ENCODE measurements at places on chromosomes 5 and 9. TPM values are rescaled to one million over a fixed set of nuclear protein-coding genes. Genes with fewer than 3 reads are reported as not detected.

Gene TLE1
- 0.50 TPM for total RNA-seq

- no peak for DNase-seq
- H3K36me3 ChIP-seq: no peaks in the 10 kb centered on the region
- H3K4me1 ChIP-seq: no peaks in the 10 kb centered on the region
- no peak overlapping the region for H3K27ac ChIP-seq
Observed at GRCh38 chr9:17802249-17802857, 223.5 kb downstream of the SH3GL2 start.

DNA sequence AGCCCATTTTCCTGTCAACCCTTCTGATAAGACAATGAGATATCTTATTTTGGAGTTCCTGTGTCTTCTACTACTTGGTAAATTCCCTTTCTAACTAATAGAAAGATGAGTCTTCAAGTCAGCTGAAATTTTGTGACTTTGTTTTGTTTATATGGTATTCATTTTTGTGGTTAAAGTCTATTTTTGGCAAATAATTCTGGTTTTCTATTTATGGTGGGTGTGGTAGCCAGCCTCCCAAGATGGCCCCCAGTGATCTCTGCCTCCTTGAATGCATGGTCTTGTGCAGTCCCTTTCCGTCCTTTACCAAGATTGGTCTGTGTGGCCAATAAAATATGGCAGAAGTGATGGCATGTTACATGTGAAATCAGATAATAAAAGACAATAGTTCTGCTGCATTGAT, 91.5 kb downstream of the NR3C1 start:
- DNase-seq: no peak
- no peak overlapping the region for H3K4me3 ChIP-seq
- H3K4me1 ChIP-seq: peaks cover 12% of the 10 kb centered on the region
- peaks cover 66% of the 10 kb centered on the region for H3K36me3 ChIP-seq
- H3K27me3 ChIP-seq: no peaks in the 10 kb centered on the region
- H3K27ac ChIP-seq: no peak overlapping the region

GRCh38 chr5:173410459-173411233, 82.4 kb upstream of the STC2 start:
- no peak overlapping the region for H3K4me3 ChIP-seq
- no peaks in the 10 kb centered on the region for H3K4me1 ChIP-seq
- no peak overlapping the region for H3K27ac ChIP-seq
- H3K27me3 ChIP-seq: peaks cover 5% of the 10 kb centered on the region
- no peak for DNase-seq

DNA sequence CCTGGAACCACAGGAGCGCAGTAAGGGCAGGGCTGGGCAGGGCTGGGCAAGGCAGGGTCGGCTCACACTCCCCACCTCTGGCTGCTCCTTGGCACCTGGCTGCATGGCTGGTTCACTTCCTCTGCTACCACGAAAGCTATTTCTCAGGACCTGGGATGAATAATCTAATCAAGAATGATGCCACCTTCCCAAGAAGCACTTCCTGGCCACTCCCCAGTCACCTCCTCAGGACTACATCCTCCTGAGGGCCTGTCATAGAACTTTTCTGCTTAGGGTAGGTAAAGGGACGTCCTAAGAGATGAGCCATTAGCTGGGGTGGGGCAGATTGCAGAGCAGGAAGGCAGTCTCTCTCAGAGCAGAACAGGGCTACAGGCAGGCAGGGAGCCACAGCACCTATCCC, 288.2 kb upstream of the MAP3K1 start:
- no peaks in the 10 kb centered on the region for H3K4me1 ChIP-seq
- no peak for DNase-seq
- H3K27me3 ChIP-seq: no peaks in the 10 kb centered on the region
- no peaks in the 10 kb centered on the region for H3K36me3 ChIP-seq
- H3K27ac ChIP-seq: no peak overlapping the region
- no peak overlapping the region for H3K4me3 ChIP-seq

Gene TAF1L
- 0.05 TPM for total RNA-seq

DNA sequence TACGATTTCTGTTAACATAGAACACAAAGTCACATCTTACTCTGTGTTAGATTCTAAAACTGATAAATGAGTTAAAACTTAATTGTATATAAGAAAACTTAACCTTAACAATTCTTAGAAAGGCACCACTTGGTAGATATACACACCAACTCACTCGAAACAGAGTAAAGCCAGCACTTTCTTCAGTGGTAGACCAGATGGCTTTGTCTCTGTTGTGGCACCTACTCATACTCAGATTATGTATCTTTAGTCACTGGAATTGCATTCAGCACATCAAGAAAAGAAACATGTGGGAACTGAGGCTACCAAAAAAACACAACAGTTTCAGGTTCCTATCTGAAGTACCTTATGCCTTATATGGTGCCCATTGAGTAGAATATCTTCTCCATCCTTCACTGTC, 192.5 kb downstream of the ZNF608 start:
- no peak for DNase-seq
- no peaks in the 10 kb centered on the region for H3K27me3 ChIP-seq
- no peaks in the 10 kb centered on the region for H3K4me1 ChIP-seq
- no peak overlapping the region for H3K4me3 ChIP-seq

Gene CDH18
- not detected for total RNA-seq

DNA sequence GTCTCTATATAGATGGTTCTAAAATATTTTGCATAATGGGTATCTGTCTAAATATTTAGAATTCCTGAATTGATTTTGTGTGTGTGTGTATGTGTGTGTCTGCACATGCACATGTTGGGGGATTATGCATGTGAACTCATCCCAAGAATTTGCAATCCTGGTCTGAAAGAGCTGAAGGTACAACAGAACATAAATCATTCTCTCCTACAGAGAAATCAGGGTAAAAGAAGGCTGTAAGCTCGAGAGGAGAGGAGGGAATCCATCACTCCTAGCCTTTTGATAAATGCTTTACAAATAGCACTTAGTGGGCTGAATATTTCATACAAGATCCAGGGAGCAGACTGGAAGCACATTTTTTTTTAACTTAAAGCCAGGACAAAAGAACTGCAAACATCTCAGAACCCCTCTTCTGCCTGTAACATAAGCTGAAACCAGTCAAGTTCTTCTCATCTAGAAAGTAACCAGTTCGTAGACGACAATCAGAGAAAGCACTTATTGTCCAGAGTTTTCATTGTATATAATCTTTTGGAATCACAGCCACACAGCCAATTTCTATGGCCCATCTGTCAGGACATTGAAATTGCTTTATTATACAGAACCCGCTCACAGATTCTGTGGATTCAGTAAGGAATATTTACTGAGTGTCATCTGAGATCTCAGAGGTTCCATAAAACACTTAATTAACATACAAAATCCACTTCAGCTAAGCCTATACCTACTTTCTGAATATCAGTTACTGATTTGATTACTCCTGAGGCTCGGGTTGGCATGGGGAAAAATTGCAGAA, 541.4 kb upstream of the ZNF462 start:
- H3K36me3 ChIP-seq: no peaks in the 10 kb centered on the region
- no peaks in the 10 kb centered on the region for H3K4me1 ChIP-seq
- H3K27me3 ChIP-seq: no peaks in the 10 kb centered on the region
- DNase-seq: no peak

GRCh38 chr9:79800578-79800977, 228.8 kb downstream of the TLE4 start:
- H3K4me3 ChIP-seq: no peak overlapping the region
- H3K27ac ChIP-seq: no peak overlapping the region

- no peak overlapping the region for H3K27ac ChIP-seq
- H3K36me3 ChIP-seq: no peaks in the 10 kb centered on the region
- no peak overlapping the region for H3K4me3 ChIP-seq
Observed at GRCh38 chr5:2008851-2009629, 126.3 kb upstream of the IRX4 start.

DNA sequence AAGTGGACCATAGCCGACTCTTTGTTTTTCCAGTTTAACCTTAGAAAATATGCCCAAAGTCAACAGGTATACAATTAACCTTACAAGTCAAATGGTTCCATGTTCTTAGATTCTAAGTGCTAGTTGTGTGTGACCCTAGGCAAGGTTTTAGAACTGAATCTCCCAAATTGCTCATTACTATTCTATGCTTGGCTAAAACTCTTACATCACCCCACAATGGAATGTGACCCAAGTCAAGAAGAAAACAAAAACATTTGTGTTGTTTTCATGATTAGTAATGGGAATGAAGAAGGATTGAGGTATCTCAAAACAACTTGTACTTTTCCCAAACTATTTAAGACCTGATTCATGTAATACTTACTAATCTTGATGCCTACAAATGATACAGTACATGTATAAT, 159.2 kb downstream of the ARRDC3 start:
- no peaks in the 10 kb centered on the region for H3K36me3 ChIP-seq
- peaks cover 3% of the 10 kb centered on the region for H3K4me1 ChIP-seq
- H3K4me3 ChIP-seq: no peak overlapping the region
- peaks cover 4% of the 10 kb centered on the region for H3K27me3 ChIP-seq

GRCh38 chr5:34923694-34924461, 5.5 kb upstream of the DNAJC21 start:
- H3K27ac ChIP-seq: peak overlapping the region; percentile 55
- H3K4me3 ChIP-seq: no peak overlapping the region
- H3K4me1 ChIP-seq: peaks cover 32% of the 10 kb centered on the region
- DNase-seq: peak; percentile 54
- no peaks in the 10 kb centered on the region for H3K27me3 ChIP-seq

Gene PFN3
- total RNA-seq: not detected

Gene HTR4
- total RNA-seq: not detected

Gene BARX1
- total RNA-seq: 0.53 TPM

GRCh38 chr5:126234563-126235195, 188.5 kb upstream of the GRAMD2B start:
- H3K36me3 ChIP-seq: no peaks in the 10 kb centered on the region
- no peak overlapping the region for H3K27ac ChIP-seq
- no peak overlapping the region for H3K4me3 ChIP-seq
- no peak for DNase-seq
- no peaks in the 10 kb centered on the region for H3K4me1 ChIP-seq

Gene SURF4
- total RNA-seq: 175 TPM

Gene SREK1IP1
- 21.8 TPM for total RNA-seq

GRCh38 chr5:95261437-95262175, 23.3 kb downstream of the MCTP1 start:
- H3K27ac ChIP-seq: no peak overlapping the region
- H3K4me3 ChIP-seq: no peak overlapping the region
- H3K36me3 ChIP-seq: no peaks in the 10 kb centered on the region
- no peaks in the 10 kb centered on the region for H3K4me1 ChIP-seq
- peak; percentile 27 for DNase-seq

DNA sequence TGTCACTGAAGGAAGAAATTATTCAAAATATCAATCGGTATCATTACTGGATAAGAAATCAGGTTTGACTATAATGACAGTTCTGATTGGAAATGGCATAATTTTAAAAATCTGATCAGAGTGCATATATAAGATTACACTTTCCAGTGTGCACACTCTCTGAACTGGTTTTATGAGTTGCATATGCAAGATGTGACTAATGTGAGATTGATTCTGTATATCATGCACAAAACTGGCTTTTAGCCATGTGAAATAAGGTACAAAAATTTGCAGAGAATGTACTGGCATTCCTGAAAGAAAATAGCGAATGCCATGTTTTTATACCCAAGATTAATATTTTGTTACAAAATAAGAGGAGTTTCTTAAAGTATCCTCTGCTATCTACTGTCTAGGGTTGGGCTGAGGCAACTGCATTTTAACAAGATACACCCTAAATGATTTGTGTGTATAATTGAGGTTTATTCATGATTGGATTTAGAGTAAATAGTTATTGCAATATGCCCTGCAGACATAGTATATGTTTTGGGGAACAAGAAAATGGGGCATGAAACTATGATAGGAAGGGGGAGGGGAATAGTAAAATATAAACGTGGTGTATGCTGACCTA, 70.7 kb downstream of the LNPEP start:
- DNase-seq: no peak
- H3K27ac ChIP-seq: no peak overlapping the region
- H3K36me3 ChIP-seq: peaks cover 43% of the 10 kb centered on the region
- no peak overlapping the region for H3K4me3 ChIP-seq
- H3K27me3 ChIP-seq: no peaks in the 10 kb centered on the region

GRCh38 chr5:151696470-151697061, 9.9 kb upstream of the SPARC start:
- no peaks in the 10 kb centered on the region for H3K4me1 ChIP-seq
- no peaks in the 10 kb centered on the region for H3K36me3 ChIP-seq
- H3K4me3 ChIP-seq: no peak overlapping the region
- no peak for DNase-seq
- no peak overlapping the region for H3K27ac ChIP-seq

DNA sequence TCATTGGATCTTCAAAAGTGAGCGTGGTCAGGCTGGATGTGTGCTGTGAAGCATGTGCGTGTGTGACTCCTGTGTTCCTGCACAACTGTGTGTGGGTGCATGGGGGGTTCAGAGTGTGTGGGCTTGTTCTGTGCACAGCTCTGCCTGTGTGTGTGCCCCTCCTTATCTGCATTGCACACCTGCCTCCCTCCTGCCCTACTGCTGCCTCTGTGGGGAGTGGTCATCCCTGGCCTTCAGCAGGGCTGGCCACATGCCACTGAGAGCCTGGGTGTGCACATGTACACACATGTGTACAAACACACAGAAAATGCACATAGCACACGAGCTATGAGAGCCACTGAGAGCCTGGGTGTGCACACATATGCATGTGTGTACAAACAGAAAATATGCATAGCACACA, 92.1 kb downstream of the CACNA1B start:
- H3K27ac ChIP-seq: no peak overlapping the region
- no peaks in the 10 kb centered on the region for H3K4me1 ChIP-seq
- H3K36me3 ChIP-seq: no peaks in the 10 kb centered on the region
- peaks cover 2% of the 10 kb centered on the region for H3K27me3 ChIP-seq
- no peak for DNase-seq
- no peak overlapping the region for H3K4me3 ChIP-seq

DNA sequence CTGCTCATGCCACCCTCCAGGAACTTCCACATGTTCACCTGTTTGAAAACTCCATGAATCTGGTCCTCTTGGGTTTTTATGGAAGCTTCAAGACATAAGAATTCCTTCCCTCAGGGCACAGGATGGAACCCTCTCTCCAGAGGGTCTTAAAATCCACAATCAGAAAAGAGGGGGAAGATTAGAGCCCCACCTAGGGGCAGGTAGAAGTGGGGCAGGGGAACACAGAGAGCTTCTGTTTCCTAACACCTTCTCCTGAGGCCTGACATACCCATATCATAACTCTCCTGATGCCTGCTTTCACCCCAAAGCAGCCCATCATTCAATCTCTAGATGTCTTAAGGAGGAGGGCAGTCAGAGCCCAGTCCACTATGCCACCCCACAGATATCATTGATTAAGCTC, 1087.7 kb upstream of the ARRDC3 start:
- no peak for DNase-seq
- no peak overlapping the region for H3K27ac ChIP-seq
- no peaks in the 10 kb centered on the region for H3K4me1 ChIP-seq
- H3K4me3 ChIP-seq: no peak overlapping the region

DNA sequence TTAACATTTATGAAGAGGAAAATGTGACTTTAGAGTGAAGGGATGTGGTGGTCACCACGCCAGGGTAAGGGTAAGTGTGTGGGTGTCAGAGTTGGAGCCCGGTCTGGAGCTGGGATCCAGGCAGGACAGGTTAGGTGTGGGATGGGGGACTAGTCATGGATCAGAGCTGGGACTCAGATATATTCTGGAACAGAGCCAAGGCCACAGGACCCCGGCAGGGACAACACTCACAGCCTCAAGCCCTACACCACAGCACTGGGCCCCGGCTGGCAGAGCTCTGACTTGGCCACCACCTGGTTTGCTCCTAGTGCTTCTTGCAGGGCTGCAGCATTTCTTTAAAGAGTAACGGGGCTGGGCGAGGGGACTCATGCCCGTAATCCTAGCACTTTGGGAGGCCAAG, 47.4 kb downstream of the C5orf15 start:
- H3K4me1 ChIP-seq: no peaks in the 10 kb centered on the region
- no peak for DNase-seq
- no peak overlapping the region for H3K4me3 ChIP-seq
- H3K36me3 ChIP-seq: no peaks in the 10 kb centered on the region
- H3K27me3 ChIP-seq: peaks cover 7% of the 10 kb centered on the region
- no peak overlapping the region for H3K27ac ChIP-seq

Data from activated CD8-positive, alpha-beta T cell treated with anti-CD3 and anti-CD28 coated beads, Interleukin-2, amount 10 ng/mL, durations not matched to agents 7 days and 5 days (primary cell).